ENCODE measurements at places on chromosomes 1 and 21. TPM values are rescaled to one million over a fixed set of nuclear protein-coding genes. Genes with fewer than 3 reads are reported as not detected.
A peak's percentile ranks its signal among the peaks of the same experiment; 100 is the strongest.

Gene RBM11
- total RNA-seq: 3.8 TPM

- no peak overlapping the region for H3K27ac ChIP-seq
- no peaks in the 10 kb centered on the region for H3K36me3 ChIP-seq
Observed at GRCh38 chr1:168433238-168433637, 110.6 kb downstream of the XCL2 start.

DNA sequence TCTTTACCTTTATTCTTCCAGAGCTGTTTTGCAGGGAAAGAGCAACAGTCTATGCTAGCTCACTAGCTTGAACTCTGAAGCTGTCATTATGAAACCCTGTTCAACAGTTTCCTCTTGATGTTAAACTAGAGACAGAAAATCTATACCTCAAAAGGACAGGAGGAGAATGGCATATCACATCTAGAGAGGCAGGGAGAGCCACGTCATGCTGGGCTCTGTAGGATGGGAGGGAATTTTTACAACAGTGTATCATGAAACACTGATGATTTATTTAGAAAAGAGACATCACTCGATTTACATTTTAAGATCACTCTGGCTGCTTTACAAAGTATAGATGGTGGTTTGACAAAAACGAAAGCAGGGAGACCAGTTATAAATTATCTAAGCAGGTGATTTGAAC is 224.9 kb upstream of the COA6 start:
- H3K27ac ChIP-seq: no peak overlapping the region
- no peak for DNase-seq
- H3K4me3 ChIP-seq: no peak overlapping the region
- H3K4me1 ChIP-seq: no peaks in the 10 kb centered on the region
- no peaks in the 10 kb centered on the region for H3K36me3 ChIP-seq
- H3K27me3 ChIP-seq: no peaks in the 10 kb centered on the region

Gene DMRTA2
- total RNA-seq: 1.6 TPM

DNA sequence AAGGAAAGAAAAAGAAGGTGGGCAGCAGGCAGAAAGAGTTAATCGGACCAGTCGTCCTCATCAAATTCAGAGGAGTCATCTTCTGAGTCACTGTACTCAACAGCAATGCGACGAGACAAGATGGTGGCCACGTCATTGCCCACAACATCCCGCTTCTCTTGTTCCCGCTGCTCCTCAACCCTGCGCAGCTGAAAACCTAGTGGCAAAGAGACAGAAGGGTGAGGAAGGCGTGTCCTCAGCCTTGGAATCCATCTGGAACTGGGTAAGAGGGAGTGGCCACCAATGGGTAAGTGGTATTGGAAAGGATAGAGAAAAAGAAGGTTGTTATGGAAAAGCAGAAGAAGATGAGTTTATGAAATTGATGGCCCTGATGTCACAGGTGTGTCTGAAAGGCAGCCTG is 15.7 kb downstream of the GPR3 start:
- no peak for DNase-seq
- H3K36me3 ChIP-seq: peaks cover 35% of the 10 kb centered on the region
- peak overlapping the region; percentile 91 for H3K27ac ChIP-seq
- H3K4me1 ChIP-seq: peaks cover 36% of the 10 kb centered on the region
- H3K27me3 ChIP-seq: no peaks in the 10 kb centered on the region
